Activated CD8-positive, alpha-beta memory T cell treated with anti-CD3 and anti-CD28 coated beads for 1 hour (primary cell): ENCODE measurements at places on chromosomes 3 and 15.

- DNase-seq, result no peak
Observed at GRCh38 chr15:82944056-82944455, 8.5 kb downstream of the HOMER2 start.

DNA sequence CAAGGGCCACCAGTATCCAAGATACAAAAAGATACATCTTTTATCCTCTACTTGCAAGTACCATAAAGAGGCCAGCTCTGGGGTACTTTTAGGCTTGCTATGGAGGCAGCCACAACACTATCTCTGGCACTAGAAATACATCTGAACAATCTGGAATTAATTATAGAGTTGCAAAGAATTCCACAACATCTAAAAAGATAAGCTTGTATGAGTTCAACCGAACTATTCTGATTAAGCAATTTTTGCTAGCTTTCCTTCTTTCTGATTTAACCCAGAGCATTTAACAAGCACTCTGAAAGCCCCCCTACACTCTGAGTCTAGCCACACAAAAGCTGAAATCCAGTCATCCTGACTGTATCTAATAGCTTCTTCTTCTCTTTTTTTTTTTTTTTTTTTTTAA is 95.4 kb downstream of the FRMD5 start:
- DNase-seq, result no peak

DNA sequence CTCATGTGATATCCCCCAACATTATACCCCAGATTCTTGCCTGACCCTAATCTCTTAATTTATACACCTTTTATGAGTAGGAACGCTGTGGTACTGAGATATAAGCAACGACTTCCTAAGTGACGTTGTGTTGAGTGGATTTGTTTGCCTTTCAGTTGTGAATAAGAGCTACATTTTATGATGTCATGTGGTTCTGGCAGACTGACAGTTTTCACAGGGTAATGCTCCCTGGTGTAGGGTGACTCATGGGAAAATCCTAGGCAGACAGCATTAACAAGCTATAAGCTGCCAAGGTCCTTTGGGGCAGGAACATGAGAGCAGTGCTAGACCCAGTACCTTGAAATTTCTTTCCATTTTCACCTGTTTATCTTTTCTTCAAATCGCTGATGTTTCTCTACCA is 11.2 kb downstream of the C3orf52 start:
- no peak for DNase-seq

GRCh38 chr15:57160823-57161560 is 215.3 kb upstream of the CGNL1 start:
- no peak for DNase-seq

DNA sequence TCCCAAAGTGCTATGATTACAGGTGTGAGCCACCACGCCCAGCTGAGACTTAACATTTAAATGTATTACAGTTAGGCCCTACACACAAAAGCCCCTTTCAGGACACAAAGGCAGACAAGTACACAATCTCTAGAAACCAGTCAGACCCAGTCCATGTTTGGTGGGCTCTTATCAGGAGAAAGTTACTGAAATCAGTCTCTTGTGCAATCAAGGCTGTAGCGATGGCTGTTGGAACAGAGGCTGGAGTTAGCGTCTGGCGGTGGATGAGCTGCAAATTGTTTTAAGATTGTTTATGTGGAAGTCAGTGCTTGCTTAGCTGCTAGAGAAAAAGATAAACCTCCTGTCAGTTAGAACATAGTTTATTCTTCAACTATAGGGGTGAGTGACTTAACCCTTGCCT is 89.5 kb upstream of the SNRPN start:
- DNase-seq, result no peak

DNA sequence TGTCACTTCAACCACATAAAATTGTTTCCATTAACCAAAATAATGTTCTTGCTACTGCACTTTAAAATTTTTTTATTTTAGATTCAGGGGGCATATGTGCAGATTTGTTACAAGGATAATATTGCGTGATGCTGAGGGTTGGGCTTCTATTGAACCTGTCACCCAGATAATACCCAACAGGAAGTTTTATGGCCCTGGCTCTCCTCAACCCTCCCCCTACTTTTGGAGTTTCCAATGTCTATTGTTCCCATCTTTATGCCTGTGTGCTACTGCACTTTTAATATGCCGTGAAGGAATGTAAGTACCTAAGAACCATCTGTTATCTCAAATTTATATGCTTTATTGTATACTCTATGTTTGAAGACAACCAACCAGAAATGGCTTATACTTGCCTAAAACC is 42.0 kb upstream of the IMPG2 start:
- no peak for DNase-seq

- no peak for DNase-seq
Observed at GRCh38 chr3:24829629-24830229, 335.1 kb upstream of the THRB start.

DNA sequence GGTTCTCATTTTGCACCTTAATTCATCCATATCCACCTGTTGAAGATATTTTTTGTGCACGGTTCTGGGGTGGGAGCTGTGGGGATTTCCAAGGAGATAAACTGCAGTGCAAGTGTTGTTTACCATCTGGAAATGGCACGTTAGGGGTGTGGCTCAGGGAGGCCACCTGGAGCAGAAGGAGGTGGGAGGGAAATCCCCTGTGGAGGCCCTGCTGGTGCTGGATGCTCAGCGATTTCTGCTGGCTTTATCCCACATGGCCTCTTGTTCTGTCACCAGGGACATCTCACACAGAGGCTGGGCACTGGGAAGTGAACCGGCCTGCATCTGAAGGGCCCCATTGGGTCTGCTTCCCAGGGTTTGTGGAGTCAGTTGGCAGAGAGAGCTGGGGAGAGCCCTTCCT is 24.3 kb downstream of the TRPM1 start:
- no peak for DNase-seq

GRCh38 chr15:40323953-40324937 is 753 bp downstream of the INAFM2 start:
- DNase-seq, result no peak

DNA sequence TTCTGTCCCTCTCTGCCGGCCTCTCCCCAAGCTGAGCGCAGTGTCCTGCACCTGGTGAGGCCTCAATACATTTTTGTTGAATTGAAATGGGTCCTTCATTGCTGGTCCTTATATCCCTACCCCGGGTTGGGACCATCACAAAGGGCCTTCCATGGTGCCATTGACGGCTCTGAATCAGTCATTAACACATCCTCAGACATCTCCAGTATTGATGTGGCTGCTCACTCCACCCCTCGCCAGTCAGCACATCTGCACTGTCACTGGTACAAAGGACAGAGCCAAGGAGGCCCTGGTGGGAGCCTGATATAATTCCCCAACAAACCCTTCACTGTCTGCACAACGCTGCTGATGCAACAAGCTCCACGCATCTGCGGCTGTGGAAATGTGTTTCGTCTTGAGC is 191.6 kb upstream of the TOPAZ1 start:
- DNase-seq, result no peak

DNA sequence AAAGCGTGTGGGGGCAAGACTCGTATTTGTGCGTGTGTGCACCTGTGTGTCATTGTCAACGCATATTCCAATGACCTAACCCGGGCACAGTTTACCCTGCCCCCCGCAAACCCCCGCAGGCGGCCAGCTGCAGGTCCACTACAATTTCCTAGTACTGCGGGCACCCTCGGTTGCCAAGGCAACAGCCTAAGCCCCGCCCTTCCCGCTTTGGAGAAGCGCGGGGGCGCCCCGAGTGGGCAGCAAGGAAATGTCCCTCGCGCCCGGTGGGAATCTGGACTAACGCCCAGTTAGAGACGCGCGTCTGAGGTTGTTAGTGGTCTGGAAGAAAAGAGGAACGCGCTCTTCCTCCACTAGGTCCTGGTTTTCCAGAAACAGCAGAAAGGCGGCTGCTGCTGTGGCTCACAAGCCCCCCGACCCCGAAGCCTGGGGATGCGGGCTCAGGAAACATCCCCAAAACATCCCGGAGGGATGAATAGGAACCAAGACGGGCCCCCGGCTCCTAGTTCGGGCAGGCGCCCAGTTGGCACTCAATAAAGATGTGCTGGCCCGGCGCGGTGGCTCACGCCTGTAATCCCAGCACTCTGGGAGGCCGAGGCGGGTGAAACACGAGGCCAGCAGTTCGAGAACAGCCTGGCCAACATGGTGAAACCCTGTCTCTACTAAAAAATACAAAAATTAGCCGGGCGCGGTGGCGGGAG is 1.1 kb downstream of the ABHD14A start:
- no peak for DNase-seq

DNA sequence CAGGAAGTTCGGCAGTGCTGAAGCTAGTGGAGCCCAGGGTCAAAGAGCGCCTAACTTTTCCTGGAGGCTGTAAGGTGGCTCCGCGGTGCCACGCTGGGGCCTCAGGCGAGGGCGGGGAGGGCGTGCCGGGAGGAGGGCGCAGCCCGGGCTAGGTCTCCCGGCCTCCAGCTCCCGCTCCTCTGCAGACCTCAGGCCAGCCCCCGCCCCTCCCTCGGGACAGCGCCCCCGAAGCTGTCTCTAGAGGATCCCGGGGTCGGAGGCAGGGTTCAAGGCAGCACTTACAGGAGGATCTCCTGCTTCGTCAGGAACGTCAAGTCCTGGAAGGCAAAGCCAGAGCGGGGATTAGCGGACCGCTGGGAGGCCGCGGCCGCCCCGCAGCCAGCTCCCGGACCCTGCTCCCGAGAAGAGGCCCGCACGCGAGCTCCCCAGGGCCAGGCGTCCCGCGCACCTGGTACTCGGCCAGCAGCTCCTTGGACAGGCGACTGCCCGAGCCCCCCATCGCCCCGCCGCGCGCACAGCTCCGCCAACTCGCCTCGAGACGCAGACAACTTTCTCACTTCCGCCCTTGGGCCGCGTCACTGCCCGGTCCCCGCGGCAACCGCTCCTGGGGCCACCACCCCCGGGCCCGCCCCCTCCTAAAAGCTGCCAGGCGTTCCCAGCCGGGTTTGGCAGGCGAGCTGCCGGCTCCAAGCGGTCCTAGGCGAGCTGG is at the start of gene CIB1:
TSS of gene CIB1 (minus strand) at position 555 of the 709 bp plus-strand sequence. CDS start at position 499, 56 bp downstream.
- DNase-seq, result peak; percentile 90

DNA sequence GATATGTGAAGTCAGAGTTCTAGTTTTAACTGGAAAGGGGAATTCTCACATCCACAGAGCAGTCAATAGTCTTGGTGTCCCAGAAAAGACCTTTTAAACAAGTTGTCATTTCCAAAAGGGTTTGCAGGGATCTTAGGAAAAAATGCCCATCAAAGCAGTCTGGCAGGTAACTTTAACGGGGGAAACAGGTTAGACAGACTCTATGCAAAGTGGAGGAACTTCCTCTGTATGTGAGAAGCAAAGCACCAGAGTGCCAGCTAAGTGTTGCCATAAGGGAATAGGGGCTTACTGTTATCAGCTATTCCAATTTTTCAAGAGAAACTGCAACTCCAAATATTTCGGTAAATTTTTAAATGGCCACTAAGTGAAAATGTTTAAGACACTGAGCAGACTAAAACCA is 307.9 kb upstream of the MDFIC2 start:
- DNase-seq, result no peak

GRCh38 chr3:185865247-185865646 is 40.4 kb upstream of the IGF2BP2 start:
- no peak for DNase-seq

DNA sequence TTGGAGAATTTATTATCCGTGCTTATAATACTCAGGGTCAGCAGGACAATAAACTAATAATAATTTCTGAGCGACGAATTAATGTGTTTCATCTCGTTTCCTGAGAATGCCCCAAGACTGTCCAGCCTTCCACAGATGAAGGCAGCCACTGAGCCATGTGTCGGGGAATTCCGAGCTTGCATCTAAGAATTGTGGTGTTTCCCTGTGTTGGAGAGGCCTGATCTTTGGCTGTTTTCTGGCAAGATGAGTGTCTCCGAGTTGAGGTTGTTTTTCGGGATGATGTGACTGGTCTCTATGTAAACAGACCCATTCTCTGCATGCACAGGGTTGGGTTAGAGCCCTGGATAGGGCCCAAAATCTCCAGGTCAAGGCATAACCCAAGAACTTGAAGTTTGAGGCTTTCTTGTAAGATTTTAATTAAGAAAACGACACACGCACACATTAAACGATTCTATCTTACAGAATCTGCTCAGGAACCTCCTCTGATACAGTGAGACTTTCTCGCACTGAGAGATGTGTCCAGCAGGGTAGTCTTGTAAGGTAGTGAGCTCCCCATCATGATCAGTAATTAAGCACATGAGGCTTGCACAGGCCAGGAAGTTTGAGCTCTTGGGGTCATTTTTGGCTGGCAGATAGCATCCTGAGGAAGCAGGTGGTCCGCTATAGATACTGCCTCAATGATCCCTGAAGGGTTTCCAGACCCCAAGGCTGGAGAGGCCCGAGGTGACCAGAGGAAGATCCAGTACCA is 14.4 kb downstream of the FGD5 start:
- no peak for DNase-seq

DNA sequence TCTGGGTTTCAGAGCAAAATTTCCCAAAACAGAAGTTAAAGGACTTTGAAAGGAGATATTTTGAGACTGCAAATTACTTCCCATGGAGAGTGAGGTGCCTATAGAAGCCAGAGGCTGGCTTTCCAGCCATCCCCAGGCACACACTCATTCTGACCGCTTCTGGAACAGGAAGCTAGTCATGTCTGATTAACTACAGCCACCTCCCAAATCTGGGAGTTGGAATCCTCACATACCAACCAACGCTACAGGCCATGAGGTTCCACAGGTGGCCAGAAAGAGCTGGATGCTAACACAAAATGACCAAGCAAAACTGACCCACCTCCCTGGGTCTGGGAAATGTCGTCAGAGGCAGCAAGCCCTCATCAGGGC is 87.2 kb downstream of the SNRK start:
- no peak for DNase-seq

DNA sequence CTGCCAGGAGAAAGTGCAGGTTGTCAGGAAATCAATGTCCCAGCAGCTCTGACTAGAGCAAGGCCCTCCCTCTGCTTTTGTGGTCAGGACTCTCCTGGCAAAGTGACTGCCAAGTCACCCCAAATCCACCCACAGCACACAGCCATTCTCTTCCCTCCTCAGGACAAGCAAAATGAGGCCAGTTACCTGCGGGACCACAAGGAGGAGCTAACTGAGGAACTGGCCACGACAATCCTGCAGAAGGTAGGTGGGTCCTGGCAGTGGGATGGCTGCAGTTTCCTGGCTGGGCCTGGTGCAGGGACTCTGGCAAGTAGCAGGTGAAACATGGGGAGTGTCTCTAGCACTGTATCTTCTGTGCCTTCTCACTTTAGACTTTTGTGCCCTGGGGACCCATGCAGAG is 142.5 kb upstream of the EIF1B start:
- no peak for DNase-seq

- DNase-seq, result no peak
Observed at GRCh38 chr15:41839781-41840491, 1.3 kb downstream of the PLA2G4B start.

DNA sequence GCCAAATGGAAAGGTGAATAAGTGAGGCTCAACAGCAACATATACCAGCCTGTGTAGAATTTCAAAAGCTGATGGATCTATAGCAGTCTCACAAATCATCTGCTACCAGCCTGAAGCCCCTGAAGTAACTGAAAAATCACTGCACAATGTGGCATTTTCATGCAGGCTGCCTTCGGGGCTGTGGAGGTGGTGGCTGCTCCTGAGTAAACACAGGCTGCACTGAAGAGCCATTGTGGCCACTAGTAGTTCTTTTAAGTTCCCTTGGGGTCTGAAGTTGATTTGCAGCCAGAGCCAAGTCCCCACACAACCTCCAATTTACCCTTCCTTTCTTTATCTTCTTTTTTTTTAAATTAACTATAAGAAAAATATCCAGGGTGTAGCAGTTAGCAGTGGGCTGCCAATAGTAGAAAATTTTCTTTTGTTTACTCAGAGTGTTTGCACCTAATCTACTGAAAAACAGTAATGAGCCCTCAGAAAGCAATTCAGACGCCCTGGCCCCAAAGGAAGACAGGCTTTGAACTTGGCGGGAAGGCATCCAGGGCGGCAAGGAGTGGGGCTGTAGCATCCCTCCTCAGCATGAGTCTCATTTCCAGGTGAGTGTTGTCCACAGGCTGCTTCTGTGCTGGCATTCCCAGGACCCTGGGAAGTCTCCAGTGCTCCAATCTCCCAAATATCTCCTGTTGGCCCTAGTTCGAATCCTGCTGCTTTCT is 13.3 kb upstream of the SUSD5 start:
- DNase-seq, result no peak
